ENCODE measurements at places on chromosomes 1 and 21.

- no peak for DNase-seq
Observed at GRCh38 chr1:223713546-223714420, 1.4 kb downstream of the CAPN2 start.

DNA sequence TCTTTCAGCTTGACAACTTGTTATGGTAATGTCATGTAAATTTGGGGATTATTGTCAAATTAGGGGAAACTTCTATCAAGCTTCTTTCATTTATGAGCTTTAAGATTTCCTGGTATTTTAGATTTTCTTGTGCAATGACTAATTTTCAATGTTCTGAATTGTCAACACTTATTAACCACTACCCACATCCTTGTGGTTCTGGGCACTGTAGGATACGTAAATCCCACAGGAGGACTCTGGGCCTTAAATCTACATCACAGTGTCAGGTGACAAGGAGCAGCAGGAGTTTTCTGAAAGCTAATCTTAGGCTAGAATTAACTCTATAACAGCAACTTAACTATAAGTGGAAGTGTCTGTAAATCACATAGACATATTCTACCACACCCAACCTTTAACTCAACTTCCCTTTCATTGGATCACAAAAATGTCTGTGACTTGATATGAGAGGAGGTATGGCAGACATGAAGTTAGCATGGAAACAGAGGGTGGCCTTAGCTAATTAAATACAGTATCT lies 397.7 kb downstream of the HLX start:
- no peak for DNase-seq

DNA sequence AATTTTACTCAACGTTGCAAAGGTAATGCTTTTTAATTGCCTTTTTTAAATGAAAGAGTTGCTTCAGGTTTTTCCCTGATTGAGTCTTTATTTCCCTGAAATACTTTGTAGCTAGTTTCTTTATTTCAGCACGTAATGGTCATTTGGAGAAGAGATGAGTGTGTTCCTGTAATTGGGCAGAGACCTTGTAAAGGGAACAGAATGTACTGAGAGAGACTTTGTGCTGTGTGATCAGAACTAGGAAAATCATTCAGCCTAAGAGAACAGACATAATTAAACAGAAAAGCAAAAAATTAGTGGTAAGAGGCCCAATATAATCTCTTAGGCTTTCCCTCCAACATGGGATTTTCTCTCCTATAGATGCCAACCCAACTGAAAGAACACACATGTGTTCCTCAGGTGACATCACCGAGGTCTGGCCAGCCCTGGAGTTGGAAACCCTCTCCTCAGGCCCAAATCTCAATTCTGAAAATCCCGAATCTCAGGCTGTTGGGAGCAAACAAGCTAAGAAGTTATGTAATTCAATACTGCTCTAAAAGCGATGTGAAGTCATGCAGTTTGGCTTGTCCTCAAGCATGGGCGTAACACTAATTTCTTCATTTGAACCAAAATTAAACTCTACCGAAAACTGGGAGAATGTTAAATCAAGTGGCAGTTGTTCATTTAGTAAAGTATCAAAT lies 102.0 kb downstream of the TGFB2 start:
- DNase-seq, result no peak

GRCh38 chr1:165949335-165950130 lies 122.1 kb downstream of the UCK2 start:
- no peak for DNase-seq
